Activated CD4-positive, alpha-beta T cell treated with anti-CD3 and anti-CD28 coated beads, Interleukin-2, Interleukin-4, amounts not matched to agents 100 ng/mL and 50 ng/mL, durations not matched to agents 16 hours and 8 hours (primary cell): ENCODE measurements at places on chromosomes 3 and 15.

DNA sequence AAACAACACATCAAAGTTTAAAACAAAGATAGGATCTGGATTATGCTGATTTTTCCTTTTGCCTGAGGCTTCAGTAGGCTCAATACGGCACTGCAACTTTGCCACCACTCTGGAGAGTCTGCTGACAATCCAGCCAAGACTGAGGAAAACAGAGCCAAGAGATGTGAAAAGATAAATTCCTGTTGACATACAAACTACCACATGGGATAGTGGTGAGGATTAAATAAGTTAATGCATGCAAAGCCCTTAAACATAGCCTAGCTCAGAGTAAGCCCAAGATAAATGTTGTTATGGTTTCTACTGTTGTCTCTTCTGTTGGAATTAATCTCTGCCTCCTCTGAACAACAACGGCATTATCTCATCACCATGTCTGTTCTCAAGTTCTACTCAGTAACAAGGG, 245.9 kb upstream of the LMCD1 start:
- no peak for DNase-seq

DNA sequence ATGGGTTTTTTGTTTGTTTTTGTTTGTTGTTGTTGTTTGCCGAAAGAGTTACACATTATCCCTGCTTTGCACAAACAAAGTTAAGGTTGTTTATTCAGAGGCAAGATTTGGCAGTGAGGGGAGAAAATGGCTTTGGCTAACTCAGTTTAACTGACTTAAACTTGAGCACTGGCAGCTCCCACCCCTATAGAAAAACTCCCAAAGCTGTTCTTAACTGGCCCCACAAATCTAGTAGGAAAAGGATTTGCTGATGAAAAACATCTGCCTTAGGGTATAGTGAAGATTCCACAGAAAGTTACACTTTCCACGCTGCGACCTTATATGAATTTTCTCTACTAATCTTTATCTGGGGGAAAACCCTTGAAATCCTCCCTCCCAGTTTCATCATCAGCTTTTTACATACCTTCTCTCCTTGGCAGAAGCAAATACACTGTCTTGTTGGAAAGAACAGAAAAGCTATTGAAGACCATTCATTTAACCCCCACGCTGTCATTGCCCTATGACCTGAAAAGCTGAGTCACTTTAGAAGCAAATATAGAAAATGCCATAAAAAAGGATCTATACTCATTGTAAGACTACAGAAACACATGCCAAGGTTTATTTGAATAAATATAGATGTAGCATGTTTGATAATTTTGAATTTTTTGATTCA, 551.7 kb downstream of the NR2F2 start:
- no peak for DNase-seq

DNA sequence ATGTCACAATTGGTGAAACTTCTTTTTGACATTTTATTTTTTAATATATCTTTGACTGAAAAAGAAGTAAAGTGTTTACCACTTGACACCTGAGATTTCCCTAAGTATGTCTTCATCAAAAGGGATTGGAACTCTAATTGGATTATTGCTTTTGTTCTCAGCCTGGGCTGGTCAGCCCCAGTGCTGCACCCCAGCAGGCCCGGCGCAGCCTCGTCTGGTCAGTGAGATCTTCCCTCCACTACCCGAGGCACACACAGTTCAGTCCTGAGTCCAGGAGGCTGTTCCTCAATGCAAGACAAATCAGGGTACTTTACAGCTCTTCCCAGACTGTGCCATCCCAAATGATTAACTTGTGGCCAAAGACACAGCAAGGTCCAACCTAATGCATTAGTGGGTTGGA, 146.9 kb upstream of the SEMA6D start:
- DNase-seq: no peak

DNA sequence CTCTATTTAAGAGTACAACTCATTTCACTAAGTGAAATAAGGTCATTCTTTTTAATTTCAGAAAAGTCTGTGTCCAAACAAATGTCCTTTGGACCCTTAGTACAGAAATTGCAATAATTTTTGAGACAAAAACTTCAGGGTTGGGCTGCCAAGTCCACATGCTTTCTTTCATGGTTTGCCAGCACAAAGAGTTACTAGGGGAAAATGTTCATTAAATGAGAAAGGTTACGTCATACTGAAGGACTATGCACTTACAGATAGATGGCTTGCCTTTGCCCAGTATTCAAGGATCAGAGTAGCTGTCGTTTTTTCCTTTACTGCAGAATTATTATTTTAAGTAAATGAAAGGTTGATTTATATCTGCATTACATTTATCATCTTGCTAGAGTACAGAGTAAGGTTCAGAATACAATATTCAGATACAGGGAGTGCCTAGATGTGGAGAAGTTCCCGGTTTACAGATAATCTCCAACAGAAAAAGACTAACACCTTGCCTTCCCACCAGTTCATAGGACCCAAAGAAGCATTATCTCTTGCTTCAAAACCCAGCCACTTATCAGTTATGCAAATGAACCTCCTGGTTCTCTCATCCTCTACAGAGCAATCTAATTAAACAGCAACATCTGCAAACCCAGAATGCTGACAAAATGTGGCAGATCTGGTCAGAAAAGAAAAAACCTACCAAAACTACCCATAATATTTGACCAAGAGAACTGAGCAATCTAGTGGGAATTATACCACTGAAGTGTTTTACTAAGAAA, 179.3 kb downstream of the FRMD5 start:
- no peak for DNase-seq
